ENCODE measurements at places on chromosomes 2 and 18. TPM values are rescaled to one million over a fixed set of nuclear protein-coding genes. Genes with fewer than 3 reads are reported as not detected.

Gene CRACDL
- total RNA-seq: 0.16 TPM

Gene ZNF521
- 94.4 TPM for total RNA-seq

Gene CRYBA2
- total RNA-seq: not detected

Gene SLC14A1
- 3.9 TPM for total RNA-seq

Gene MEP1B
- total RNA-seq: not detected

Gene ZNF532
- total RNA-seq: 43.7 TPM

All from hair follicle dermal papilla cell (primary cell).